ENCODE measurements at places on chromosomes 1 and 21.

DNA sequence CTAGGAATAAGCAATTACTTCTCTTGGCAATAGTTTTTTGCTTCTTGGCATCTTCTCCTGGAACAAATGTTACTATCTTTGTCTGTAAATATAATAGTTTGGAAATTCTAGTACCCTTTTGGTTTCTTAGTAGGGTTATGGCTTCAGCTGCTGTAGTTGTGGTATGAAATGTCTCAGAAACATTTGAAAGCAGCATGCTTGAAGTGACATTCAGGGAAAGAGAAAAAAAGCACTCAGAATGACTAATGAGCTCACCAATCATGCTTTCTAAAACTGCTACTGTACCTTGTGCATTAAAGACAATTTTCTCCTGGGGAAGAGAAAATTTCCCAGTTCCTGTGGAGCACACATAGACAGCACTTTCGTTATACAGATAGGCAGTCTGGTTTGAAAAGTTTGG is 21.0 kb downstream of the NUP133 start:
- DNase-seq, result no peak

- no peak for DNase-seq
Measured at GRCh38 chr1:37807555-37808368, at the start of the genes C1orf122 and YRDC. TSS of gene C1orf122 (plus strand) at chr1:37807790. CDS start at chr1:37808405, 615 bp downstream. TSS of gene YRDC (minus strand) at chr1:37808208. CDS start at chr1:37808180, 28 bp downstream.

DNA sequence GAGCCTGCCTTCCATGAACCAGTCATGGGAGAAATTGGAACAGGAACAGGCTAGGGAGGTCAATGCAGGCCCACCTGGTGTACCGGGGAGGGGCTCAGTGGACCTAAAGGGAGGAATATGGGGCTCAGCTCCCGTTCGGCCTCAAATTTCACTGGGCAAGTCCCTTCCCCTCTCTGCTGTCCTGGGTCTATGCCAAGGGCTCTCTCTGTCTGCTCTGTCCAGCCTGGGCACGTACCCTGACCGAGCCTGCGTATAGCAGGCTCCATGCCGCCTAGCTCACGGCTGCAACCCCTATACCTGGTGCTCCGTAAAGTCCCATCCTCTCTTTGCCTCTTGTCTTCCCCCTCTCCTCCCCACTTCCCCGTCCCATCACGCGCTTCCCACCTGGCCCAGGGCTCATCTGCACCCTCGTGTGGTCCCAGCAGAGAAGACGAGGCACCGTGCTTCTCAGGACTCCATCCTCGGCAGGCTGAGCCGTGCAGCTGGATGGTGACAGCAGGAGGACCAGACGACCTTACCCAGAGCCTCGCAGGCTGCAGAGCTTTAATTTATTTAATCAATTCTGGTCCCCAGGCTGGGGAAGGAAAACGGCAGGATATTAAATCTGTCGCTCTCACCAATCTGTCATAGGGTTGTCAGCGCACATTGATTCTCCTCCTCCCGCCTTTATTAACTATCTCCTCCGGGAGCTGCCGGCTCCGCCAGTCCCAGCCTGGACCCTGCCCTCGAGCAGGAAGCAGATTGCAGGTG is 25.0 kb upstream of the DISP3 start:
- DNase-seq, result no peak

GRCh38 chr1:89198081-89198480 is 661 bp downstream of the GBP4 start:
- DNase-seq, result no peak

GRCh38 chr1:33350611-33351280 is 29.8 kb upstream of the A3GALT2 start:
- no peak for DNase-seq

- no peak for DNase-seq
Measured at GRCh38 chr21:34707876-34708325, 39.1 kb downstream of the CLIC6 start.

DNA sequence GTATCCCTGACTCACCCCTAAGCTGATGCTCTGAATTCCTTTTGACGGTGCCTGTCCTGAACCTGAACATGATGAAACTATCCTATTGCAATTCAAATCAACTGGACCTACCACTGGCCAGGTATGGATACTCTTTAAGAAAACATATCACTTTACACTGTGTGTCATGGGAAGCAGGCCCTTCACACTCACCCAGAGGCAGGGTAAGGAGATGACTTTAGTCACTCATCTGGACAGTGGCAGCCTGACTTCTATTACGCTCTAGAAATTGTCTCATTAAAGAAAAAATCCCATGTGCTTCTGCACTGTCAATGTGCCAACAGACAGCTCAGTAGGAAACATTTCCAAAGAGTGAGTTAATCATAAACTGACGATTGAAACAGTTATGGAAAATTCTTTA is 94.3 kb downstream of the VAV3 start:
- DNase-seq, result no peak

DNA sequence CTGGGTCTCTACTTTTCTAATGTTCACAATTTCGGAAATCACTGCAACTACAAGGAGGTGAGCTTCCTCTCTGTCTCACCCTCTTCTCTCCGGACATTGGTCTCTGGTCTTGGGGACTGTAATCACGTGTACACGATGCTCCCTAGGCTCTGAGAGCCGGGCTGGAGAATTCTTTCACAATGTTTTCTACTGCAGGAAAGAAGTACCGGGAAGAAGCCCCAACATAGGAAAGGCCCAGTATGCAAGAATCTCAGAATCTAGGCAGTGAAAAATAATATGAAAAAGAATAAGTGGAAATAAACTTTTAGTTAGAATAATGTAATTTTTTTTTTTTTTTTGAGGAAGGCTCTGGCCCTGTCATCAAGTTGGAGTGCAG is 13.5 kb upstream of the HJV start:
- DNase-seq, result no peak

- DNase-seq, result no peak
Measured at GRCh38 chr1:81197591-81197990, 603.1 kb upstream of the ADGRL2 start.

DNA sequence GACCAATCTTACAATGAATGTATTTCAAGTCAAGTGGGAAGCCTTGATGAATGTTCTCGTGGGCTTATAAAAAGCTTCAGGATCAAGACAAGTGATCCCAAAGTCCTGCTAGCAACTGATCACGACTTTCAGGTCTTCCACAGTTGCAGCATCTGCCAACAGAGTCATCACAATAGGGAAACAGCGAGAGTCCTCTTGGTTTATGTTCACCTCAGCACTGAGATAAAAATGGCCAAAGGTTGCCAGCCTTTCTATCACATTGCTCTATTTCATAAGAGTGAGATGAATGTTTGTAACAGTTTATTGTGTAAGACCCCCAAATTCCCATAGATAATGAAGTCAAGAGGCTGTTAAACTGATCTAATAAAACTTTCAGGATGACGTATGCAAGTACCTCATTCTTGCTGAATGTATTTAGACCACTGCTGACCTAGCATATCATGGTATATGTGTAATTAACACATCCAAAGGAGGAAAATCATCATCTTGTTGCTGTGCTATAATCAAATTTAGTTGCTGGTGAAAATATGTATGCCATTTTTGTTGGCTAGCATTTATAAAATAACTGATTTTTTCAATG is 150.6 kb downstream of the TGFBR3 start:
- DNase-seq, result no peak

DNA sequence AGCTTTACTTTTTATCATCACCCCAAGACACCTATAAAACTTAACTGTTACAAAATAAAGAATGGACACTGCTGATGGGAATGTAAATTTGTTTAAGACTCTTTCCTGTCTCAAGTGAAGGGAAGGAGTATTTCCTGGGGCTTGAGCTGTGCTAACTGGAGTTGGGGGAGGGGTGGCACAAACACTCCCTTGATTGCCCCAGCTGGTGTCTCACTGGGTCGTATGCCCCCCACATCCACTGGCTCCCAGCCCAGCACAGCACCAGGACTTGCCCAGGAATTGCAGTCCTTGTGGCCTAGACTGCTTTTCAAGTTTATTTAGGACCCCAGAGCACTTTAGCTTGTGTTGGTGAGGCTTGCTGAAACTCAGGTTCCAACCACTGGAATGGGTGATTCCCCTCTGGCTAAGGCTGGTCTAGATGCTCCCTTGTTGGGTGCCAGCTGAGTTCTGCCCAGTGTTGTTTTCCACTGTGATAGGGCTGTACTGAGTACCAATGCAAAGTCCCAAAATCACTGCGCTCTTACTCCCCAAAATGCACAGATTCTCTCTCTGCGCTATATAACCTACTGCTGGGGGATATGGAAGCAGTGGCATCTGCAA is 49.1 kb upstream of the DR1 start:
- DNase-seq, result no peak

- no peak for DNase-seq
Measured at GRCh38 chr1:66172272-66172671, 361.7 kb upstream of the SGIP1 start.

DNA sequence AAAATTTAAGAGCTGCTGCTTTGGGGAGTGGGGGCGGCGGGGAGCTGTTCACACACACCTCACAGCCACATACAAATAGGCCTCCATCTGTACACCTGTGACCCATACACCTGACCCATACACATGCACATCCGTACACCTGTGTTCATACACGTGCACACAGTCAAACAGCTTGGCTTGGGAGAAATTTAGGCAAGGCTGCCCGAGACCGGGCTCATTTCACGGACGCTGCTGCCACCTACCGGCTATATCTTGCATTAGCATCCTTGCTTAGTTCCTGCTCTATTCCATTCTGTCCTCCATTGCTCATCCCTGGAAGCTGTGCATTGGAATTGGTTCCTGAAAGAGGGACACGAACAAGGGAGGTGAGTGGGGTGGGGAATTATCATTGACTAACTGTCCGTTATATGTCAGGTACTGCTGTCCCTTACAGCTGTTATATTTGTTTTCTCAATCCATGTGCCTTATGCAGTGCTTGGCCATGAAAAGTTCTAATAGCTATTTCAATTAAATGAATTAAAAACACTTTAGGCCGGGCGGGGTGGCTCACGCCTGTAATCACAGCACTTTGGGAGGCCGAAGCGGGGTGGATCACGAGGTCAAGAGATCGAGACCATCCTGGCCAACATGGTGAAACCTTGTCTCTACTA is 37.1 kb upstream of the EPB41 start:
- no peak for DNase-seq

DNA sequence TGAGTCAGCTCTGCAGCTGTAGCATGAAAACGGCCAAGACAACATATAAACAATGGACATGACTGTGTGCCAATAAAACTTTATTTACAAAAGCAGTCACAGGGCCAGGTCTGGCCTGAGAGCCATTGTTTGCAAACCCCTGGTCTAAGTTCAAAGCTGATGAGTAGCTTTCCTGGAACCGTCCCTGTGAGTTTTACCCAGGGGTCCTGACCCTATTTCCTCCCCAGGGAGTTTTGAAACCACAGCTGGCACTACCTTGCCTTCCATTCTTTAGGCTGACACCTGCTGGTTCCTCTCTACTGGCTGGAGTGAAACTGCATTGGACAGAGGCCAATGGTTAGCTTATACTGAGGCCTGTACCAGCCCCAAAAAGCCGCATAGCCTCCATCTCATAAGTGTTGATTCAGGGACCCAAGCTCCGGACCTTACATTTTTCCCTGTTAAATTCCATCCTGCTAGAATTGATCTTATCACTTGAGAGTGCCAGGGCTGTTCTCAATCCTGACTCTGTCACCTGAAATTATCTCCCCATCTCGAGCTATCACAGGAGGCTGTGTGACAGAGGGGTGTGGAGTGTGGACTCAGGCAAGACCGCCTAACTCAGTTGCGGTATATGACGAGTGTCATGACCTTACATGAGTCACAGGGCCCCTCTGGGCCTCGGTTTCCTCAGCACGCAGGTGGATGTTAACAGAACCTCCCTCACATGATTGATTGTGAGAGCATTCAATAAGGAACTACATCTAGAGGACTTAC is 343.6 kb downstream of the NPHP4 start:
- DNase-seq, result no peak

DNA sequence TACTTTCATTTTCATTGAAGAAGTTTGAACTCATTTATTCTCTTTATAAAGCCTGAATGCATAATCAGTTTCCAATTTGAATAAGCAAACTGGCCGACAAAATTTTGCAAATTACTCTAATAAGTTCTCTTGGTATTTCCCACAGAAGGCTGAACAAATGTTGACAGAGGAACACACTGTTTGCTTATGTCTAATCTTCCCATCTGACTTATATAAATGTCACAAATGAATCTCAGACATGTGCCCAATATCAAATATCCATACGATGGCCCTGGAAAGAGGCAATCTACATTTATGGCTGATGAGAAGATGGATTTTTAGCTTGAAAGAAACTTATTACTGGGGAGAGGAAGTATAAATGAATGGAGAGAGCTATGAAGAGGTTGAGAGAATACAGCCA is 380.6 kb upstream of the ZRANB2 start:
- no peak for DNase-seq

- DNase-seq, result no peak
Measured at GRCh38 chr1:1216770-1217620, 3.0 kb upstream of the TNFRSF4 start.

- DNase-seq, result no peak
Measured at GRCh38 chr1:97210307-97210706, 488.7 kb downstream of the PTBP2 start.

DNA sequence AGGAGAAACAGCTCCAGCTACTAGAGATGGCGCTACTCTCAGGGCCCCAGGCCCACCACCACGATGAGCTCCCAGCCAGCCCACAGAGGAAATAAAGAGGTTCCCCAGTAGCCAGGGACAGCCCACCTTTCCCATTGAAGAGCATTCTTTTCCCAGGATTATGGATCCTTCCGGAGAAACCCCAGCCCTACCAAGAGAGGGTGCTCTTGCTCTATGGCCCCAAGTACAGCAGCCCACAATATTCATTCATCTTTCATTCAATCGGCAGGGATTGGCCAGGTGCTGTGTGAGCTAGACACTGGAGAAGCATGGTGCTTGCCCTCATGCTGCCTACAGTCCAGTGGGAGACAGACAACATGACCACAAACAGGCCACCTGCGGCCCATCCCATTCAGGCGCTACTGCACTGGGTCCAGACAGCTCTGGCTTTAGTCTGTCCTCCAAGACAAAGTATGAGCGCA is 29.9 kb downstream of the PMVK start:
- DNase-seq, result no peak

- DNase-seq, result no peak
Measured at GRCh38 chr1:59143811-59144210, 153.1 kb upstream of the FGGY start.

DNA sequence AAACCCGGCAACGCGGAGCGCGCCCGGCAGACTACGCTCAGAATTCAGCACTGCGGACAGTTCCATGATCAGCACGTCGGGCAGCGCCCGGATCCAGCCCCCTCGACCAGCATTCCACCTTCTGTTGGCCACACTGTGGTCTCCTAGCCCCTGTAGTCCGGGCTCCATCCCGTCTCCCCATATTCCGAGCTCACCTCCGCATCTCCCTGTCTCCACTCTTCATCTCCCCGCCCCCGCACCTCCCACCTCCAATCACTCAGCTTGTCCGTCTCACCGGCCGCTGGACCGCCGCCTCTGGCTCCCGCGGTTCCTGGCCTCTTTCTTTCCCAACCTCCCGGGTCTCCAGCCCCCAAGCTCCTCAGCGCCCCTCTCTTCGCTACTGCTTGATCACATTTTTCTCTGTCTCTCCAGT is 500 bp downstream of the EPHA10 start:
- DNase-seq, result no peak

GRCh38 chr1:183543619-183544204 is 46.5 kb downstream of the NCF2 start:
- peak; percentile 19 for DNase-seq

DNA sequence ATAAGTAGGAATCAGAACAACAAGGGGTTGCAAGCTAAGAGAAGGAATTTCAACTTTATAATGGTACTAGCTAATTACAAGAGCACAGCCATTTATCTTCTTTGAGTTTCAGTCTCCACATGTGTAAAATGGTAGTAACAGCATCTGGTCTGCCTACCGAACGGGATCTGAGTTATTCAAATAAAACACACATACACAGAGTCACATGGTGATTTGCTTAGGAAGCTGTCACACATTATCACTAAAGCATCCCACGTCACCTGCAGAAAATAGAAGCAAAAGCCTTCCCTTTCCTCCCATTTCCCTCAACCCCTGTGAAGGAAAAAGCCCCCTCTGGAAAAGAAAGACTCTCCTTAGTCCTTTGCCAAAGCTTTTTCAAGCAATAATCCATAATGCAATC is 389.7 kb downstream of the OMA1 start:
- DNase-seq, result no peak

Data from BJ (cell line).